ENCODE measurements at places on chromosomes 13 and 19.

DNA sequence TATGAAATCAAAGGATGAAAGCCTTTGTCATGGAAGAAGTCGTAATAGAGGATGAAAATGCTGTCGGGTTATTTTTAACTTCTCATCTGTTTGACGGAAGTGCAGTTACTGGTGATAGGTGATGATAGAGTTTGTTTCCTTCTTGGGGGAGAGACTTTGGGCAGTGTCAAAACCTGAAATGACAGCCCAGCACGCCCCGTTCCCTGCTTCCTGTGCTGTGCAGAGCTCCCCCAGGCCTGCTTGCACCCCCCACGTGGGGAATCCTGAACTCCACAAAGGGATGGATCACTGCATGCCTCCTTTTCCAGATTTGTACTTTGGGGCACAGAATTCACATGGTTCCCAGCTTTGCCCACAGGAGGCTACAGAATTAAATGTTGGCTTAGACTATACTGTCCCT lies 102.7 kb downstream of the ATP11A start:
- DNase-seq: no peak

GRCh38 chr13:74032325-74032724 lies 101.9 kb downstream of the KLF12 start:
- DNase-seq: no peak

GRCh38 chr19:48565090-48565489 lies 13.1 kb downstream of the SULT2B1 start:
- DNase-seq: peak; percentile 59

DNA sequence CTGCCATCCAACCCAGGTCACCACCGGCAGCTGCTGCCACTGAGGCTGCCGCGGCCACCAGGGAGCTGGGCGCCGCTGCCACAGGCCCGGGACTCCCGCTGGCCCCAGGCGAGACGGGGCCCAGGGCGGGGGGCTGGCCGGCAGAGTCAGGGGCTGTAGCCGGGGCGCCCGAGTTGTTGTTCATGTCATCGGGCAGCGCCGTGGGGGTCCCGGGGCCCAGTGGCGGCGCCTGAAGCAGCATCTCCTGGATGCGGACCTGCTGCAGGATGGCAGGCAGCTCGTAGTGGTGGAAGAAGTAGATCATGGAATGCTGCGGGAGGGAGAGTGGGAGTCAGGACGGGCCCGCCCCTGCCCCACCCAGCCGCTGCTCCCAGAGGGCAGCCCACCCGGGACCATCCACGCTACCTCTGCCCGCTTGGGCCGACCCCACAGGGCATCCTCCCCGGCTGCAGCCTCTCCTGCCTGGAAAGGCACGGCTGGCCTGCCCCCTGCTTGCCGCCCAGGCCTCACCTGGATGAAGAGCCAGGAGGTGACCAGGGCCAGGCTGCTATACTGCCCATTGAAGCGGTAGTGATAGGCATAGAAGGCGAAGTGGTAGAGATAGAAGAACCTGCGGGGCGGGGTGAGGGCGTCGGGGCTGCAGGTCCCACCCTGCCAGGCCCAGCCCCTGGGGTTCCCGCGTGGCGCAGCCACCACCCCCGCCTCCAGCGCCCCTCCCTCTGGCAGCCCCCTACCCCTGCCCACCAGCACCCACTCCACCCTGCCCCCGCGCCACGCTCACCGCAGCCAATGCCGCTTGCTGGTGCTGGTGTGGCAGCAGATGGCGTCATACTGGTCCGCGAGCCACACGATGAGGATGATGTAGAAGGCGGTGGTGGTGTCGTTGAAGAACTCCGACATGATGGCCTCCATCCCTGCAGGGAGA lies 10.1 kb downstream of the TMEM259 start:
- DNase-seq: no peak

DNA sequence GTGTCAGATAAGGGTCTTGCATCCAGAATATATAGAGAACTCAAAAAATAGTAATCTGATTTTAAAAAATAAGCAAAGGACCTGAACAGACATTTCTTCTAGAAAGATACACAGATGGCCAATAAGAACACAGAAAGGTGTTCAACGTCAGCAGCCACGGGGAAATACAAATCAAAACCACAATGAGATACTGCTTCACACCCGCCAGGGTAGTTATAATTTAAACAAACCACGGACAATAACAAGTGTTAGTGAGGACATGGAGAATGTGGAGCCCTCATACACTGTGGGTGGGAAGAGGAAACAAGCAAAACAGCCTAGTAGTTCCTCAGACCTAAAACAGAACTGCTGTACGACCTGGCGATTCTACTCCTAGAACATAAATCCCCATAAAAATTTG lies 26.7 kb upstream of the NAPA start:
- peak; percentile 13 for DNase-seq

DNA sequence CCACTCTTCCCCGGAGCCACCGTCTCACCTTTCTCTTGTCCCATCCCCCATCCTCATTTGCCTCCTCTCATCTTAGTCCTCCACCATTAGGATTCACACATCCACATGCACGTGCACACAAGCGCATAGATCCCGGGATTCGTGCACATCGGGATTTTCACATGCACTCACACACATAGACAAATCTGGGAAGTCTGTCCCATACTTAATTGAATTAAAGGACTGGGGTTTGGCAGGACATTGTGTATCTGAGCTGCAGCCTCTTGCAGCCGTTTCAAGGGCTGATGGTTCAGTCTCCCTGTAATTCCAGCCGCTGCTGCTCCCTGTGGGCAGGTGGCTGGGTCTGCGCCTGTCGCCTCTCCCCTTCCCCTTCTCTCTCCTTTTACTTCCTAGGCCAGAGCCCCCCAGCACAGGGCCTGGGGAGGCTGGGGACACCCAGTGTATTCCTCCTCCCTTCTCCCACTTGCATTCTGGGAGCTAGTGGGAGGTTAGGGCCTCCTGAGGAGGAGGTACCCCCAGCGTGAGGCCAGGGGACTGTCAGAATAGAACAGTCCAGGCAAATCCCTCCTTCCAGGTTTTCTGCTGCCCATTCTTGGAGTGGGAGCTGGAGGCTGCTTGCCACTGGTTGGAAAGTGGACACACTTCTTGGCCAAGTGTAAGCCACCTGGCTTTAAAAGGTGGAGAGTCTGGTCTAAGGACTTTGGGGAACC lies 43.6 kb downstream of the LYL1 start:
- no peak for DNase-seq

- no peak for DNase-seq
These were observed 35.4 kb downstream of the PAN3 start for GRCh38 chr13:28173793-28174192.

- no peak for DNase-seq
These were observed 4.9 kb upstream of the STARD13 start for GRCh38 chr13:33290421-33290965.

DNA sequence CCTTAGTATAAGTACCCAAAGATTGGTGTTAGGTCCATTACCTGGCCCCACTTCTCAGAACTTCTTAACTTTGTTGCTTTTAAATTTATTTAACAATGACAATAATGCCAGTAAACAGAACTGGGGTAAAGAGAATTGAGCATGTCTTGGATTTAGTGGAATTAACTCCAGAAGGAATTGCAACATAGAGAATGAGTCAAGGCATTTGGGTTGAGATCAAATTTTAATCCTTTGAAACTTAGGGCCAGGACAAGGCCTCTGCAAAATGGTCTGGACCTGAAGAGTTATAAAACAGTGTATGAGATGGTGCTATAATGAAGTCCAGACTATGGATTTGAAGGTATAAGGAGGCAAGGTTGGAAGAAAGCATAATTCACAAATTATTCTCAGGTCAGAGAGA lies 1030.4 kb downstream of the SLITRK5 start:
- DNase-seq: no peak
